ENCODE measurements at places on chromosomes 3 and 15.

- DNase-seq = no peak
These were observed 14.1 kb downstream of the LACTB start for GRCh38 chr15:63135804-63136203.

GRCh38 chr15:52100807-52101442 lies 11.7 kb downstream of the BCL2L10 start:
- DNase-seq = no peak

DNA sequence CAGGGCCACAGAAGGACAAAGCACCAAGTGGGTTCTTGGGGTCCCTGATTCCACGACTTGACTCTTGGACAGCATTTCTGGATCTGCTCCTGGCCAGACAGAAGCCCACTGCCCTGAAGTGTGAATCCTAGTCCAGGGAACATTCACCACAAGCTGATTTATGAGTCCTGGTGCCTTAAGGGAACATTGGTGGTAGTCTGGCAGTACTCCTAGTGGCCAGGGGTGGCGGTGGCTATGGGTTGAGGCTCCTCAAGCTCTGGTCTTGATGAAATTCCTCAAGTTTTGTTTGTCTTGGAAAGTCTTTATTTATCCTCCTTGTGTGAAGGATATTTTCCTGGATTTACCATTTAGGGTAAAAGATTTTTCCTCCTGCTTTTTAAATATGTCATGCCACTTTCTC lies 307.5 kb downstream of the PYDC2 start:
- DNase-seq = no peak

- no peak for DNase-seq
These were observed 608.8 kb downstream of the ROBO2 start for GRCh38 chr3:77648664-77649063.

- DNase-seq = no peak
These were observed 449.3 kb upstream of the THBS1 start for GRCh38 chr15:39131609-39132008.

DNA sequence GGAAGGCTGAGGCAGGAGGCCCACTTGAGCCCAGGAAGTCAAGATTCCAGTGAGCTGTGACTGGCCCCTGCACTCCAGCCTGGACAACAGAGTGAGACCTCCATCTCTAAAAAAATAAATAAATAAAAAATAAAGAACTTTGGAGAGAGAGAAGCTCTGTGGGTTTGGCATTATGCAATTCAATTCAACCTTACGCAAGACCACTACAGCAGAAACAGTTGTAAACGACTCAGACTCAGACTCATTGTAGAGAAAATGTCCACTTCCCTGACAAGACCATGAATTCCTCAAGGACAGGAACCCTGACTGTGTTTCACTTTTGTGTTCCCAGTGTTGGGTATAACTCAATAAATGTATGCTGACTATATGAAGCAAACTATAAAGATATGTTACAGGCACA lies 90.3 kb upstream of the C3orf80 start:
- DNase-seq = no peak

GRCh38 chr3:72657666-72658065 lies 190.6 kb downstream of the SHQ1 start:
- DNase-seq = peak; percentile 27

GRCh38 chr15:62901087-62901486 lies 141.5 kb upstream of the TPM1 start:
- no peak for DNase-seq

DNA sequence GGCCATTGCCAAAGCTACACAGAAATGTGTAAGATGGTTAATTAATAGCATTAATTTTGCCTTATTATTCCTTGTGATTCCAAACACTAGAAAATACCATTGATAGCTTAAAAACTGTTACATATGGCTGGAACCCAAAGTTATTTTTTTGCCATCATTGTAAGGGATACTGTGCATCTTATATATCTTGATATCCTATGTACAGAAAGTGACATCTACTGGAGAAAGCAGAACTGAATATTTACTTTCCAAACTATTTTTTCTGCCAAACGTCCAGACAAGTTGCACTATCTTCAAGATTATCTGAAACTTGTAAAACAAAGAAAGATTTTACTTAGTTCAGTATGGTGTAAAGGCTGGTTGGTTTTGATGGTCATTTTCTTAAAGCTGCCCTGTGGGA lies 33.3 kb upstream of the MEIS2 start:
- no peak for DNase-seq

DNA sequence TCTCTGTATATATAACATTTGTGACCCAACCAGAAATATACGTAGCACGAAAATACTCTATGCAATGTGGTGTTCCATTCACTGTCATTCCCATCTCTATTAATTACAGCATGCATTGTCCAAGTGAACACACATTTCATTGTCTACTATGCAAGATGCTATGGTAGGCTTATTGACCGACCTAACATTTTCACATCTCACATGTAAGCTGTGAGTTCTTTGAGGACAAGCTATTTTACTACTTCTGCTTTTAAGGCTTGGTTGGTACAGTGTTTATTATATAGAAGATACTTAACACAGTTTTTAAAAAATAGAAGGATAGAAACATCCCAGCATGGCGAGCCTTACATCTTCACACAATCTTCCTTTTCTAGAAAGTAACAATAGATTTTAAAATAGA lies 164.4 kb downstream of the KLHL25 start:
- DNase-seq = no peak

- DNase-seq = no peak
These were observed 137.0 kb downstream of the TMCO5A start for GRCh38 chr15:38071211-38071972.

GRCh38 chr3:112127522-112128494 lies 5.2 kb downstream of the GCSAM start:
- DNase-seq = no peak

DNA sequence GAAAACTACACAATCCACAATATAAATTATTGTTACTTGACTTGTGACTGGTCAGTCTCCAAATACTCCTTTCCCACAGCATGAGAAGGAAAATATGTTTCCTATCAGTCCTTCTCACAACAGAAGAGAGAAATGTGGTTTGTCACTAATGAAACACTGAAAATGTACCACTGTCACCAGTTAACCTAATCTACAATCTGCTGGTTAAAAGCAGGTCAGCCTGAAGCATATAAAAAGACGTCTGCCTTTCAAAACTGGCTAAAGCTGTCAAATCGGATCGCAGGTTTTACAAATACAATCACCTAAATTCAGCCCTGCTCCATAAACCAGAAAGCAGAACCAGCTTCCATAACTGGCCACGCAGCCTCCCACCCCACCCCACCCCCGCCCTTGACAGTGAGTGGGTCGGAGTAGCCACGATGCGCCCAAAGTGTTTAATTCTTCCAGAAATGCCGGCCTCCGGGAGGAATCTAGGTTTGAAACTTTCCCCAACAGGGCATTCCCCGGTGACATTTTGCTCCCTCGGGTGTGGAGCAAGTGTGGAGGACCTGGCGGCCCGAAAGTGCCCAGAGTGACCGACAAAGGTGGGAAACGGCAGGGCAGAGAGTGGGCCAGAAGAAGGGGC lies 682 bp downstream of the ETFA start:
- DNase-seq = no peak

- DNase-seq = no peak
These were observed 408.2 kb downstream of the LPP start for GRCh38 chr3:188562144-188562543.

Measured in NCI-H1092 treated with DMSO at 0.1 percent for 48 hours (cell line).